Liver (tissue), 10 donors: ENCODE measurements at places on chromosomes 11 and 22. TPM values are rescaled to one million over a fixed set of nuclear protein-coding genes. Genes with fewer than 3 reads are reported as not detected.

- no peak overlapping the region for H3K27ac ChIP-seq
- no peak for DNase-seq
- no peaks in the 10 kb centered on the region for H3K36me3 ChIP-seq
- H3K4me3 ChIP-seq, result no peak overlapping the region
- H3K4me1 ChIP-seq, result no peaks in the 10 kb centered on the region
Measured at GRCh38 chr11:75100314-75100713, 3.6 kb upstream of the OR2AT4 start.

Gene CLCF1
- 0.17 TPM for total RNA-seq

GRCh38 chr11:9386086-9386485, 1.6 kb downstream of the IPO7 start:
- no peak for DNase-seq
- peak overlapping the region; percentile 80 for H3K4me3 ChIP-seq
- peaks cover 1% of the 10 kb centered on the region for H3K36me3 ChIP-seq
- no peaks in the 10 kb centered on the region for H3K27me3 ChIP-seq

Gene MOGAT2
- 1.0 TPM for total RNA-seq

DNA sequence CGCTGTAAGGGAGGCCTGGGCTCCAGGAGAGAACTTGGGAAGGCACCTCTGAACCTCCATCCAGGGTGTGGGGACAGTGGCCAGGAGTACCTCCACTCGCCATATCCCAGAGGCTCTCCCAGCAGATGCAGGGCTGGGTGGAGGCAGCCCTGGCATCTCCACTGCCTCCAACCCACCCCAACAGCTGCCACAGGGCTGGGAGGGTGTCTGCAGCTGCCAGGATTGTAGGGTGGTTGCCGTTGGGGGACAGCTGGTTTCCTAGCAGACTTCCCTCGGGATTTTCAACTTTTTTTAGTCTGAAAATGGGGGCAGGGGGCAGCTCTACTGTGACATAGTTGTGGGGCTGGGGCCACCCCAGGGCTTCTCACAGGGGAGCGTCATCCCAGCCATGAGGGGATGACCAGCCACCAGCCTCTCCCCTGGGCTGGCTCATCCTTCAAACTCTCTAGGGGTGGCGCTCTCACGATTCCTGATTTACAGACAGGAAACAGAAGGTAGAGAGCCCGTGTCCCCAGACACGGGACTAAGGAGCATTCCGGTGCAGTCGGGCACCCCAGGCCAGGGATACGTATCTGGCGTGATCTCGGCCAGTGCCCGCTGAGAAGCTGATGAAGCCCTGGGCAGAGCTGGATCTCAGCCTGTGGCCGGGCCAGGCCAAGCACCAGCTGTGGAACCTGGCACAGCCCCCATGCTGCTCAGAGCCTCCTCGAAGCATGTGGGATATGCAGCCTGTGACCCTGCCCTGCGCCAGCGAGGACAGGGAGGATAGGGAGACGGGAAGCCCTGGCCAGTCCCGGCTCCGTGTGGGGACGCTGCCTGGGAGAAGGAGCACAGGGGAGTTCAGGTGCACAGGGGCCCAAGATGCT, 9.9 kb downstream of the PRR5 start:
- no peaks in the 10 kb centered on the region for H3K27me3 ChIP-seq
- no peak for DNase-seq
- peak overlapping the region; percentile 56 for H3K27ac ChIP-seq
- H3K4me1 ChIP-seq, result peaks cover 26% of the 10 kb centered on the region
- H3K4me3 ChIP-seq, result no peak overlapping the region

GRCh38 chr11:118219732-118220131, 5.1 kb downstream of the JAML start:
- H3K36me3 ChIP-seq, result no peaks in the 10 kb centered on the region
- DNase-seq, result no peak
- no peaks in the 10 kb centered on the region for H3K27me3 ChIP-seq
- no peak overlapping the region for H3K4me3 ChIP-seq
